ENCODE measurements at places on chromosomes 13 and 19. TPM values are rescaled to one million over a fixed set of nuclear protein-coding genes. Genes with fewer than 3 reads are reported as not detected.

DNA sequence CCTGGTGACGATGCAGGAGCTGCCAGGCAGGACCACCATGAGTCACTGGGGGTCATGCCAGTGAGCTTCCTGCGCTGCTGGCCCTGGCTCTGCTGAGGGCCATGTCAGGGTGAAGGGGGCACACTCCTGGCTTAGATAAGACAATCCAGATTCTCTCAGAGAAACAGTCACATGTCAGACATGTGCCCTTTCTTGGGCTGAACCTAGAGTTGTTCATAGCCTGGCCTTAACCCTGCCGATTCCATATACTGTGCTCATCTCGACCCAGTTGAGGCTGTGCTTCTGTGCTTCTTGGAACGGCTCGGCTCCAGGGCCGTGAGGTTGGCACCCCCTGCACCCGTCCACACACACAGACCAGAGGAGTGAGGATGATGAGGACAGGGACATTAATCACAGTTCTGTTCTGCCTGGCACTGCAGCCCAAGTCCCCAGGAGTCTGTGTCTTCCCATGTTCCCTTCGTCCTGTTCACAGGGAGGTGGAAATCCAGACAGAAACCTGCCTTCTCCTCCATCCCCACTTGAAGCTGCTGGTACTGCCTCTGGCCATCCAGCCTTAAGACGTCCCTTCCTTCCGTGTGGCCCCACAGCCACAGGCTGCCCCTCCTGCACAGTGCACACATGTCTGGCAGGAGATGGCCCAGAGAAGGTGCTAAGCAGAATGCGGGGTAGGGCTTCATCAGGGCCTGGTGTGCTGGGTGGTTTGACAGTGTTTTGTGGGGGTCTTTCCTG is 50.0 kb downstream of the LYL1 start:
- DNase-seq, result no peak

DNA sequence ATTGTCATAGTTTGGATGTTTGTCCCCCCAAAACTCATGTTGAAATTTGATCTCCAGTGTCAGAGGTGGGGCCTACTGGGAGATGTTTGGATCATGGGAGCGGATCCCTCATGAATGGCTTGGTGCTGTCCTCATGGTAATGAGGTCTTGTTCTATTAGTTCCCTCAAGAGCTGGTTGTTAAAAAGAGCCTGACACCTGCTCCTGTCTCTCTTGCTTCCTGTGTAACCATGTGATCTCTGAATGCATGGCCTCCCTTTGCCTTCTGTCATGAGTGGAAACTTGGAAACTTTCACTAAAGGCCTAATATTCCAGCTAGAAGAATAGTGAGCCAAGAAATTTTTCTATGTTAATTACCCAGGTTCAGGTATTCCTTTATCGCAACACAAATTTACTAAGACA is 311.4 kb upstream of the ATXN8OS start:
- DNase-seq, result no peak

- no peak for DNase-seq
Measured at GRCh38 chr13:87131611-87132010, 539.6 kb upstream of the SLITRK5 start.

GRCh38 chr13:110414283-110414682 is 107.2 kb downstream of the COL4A2 start:
- DNase-seq, result no peak

- no peak for DNase-seq
Measured at GRCh38 chr19:19538785-19539166, 711 bp downstream of the CILP2 start.

GRCh38 chr13:94548382-94548781 is 47.6 kb downstream of the TGDS start:
- no peak for DNase-seq

DNA sequence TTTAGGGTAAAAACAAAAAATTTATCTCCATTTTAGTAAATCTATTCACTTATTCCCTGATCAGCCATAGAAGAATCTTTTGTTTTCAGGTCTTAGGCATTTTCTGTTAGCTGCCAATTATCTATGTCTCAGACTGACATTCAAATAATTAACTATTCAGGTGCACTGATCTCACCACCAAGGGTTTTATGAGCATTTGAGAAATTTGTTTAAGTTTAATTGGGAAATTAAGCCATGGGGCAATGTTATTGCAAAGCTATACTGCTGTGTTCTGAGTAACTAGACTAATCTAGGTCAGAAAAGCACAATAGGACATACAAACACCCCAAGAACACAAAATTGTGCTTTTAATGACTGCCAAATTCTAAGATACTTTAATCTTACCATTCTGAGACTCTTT is 210.7 kb upstream of the EDNRB start:
- no peak for DNase-seq

DNA sequence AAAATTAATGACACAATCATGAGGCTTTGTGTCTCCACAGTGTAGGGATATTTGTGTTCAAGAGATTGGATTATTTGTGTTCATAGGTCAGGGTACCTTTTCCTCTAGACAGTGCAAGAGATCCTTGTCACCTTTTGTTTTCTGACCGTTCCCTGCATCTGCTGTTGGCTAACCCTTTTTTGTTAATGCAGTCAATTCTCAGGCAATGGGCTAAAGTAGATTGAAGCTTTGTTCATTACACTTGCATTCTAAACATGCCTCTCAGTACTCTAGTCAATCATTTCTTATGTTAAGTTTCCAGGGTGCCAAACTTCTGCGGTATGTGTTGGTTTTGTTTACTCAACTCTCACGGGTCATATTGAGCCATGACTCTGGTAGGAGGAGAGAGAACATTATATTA is 1.8 kb upstream of the MED4 start:
- no peak for DNase-seq

- no peak for DNase-seq
Measured at GRCh38 chr19:51361239-51361638, 4.9 kb downstream of the ETFB start.

DNA sequence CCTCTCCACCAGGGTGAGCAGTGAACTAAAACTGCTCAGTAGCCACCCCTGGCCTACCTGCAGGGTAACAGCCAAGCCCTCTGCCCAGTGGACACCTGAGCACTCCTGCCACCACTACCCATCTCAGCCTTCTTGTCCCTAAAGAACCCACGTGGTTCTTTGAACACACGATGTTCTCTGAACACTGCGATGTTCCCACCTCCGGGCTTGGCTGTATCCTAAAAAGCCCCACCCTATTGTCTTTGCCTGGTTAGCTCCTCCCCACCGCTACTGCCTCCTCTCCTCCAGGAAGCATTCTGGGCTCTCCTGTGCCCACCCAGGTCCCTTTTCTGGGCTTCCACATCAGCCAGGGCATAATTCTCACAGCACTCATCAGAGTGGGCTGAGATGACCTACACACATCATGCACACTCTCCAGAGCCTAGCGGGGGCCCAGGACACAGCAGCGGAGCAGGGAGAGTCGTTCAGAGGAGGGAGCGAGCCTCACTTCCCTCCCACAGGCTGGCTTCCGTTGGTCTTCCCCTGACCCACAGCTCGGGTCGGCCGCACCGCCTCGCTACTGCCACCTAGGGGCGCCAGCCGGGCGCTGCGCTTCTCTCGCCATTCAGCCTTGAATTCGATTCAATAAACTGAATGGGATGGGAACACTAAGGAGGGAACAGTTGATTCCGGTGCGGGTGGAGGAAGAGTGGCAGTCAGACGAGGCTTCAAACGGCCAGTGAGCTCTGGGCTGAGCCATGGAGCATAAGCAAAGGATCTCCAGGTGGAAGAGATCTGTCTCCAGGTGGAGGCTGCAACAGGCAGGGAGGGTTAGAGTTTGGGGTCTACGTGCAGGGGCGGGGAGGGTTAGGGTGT is 3.2 kb downstream of the ELAVL1 start:
- DNase-seq, result peak; percentile 74

DNA sequence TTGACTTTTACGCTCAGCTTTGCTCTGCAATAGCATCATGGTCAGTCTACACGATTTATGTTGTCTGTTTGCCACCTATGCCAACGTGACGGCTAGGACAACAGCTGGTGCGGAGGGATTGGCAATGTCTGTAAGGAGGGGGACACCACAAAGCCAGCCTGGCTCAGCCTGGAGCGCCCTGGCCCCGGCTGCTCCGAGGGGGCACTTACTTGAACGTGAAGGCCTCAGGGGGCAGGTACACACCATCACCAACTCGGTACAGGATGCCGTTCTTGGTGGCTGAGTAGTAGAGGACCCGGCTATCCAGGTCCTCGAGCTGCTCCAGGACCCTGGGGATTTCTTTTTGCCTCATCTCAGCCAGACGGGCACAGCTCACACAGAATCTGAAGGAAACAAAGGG is 26.4 kb upstream of the EIF3G start:
- no peak for DNase-seq

GRCh38 chr19:6232601-6233055 is 47.1 kb downstream of the MLLT1 start:
- DNase-seq, result no peak

DNA sequence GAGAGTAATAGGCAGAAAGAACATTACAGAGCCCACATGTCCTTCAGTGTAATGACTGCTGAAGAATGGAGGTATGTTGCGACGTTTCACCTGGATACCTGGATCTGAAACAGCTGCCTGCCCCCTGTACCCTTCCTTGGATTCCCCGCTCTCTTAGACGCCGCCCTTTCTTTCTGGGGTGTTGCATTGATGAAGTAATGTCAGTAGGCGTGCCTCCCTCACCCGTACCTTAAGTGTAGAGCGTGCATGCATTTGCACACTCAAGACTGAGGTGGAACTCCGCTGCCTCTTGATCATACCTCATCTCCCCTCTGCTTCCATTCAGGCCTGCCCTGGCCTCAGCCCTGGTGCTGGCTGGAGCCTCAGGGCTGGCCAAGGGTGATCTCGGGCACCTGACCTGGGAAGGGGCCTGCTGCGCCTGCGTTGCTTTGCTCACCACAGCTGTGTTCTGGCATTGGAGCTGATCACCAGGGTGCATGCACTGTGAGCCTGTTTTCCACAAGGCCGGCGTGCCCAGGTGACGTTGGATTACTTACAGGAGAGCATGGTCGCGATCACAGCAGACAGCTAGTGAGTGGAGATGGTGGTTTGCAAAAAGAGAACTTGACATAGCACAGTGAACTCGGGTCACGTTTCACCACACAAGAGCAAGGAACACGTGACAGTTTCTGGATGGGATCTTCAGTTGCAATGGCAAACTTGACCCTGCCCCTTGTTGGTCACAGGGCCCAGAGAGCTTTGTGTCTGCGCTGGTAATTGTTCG is 99.0 kb downstream of the ARHGEF7 start:
- DNase-seq, result no peak

DNA sequence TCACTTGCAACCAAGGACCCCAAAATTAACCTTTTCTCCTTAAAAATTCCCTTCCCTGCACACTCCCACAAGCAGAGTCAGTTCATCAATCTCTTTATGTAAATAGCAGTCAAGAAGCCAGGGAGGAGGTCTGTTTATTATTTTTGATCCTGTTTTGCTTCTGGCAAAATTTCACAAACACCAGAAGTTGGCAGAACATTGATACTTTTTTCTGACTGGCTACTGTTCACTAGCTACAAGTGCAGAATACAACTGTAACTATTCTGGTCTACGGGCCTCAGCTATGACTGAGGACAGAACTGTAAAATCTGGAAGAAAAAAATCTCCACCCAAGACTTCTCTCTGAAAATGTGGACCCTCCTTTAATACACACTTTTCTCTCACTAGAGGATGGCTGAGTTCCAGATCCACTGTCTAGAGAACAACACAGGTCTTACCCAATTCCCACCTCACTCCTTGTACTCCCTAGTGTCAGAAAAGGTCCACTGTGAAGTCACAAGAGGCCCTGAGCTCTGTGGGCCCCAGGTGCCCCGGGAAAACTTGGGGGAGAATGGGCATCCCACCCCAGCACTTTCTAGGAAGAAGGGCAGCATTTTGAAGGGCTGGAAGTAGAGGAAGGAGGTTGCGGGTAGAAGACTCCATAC is 14.5 kb downstream of the STARD13 start:
- no peak for DNase-seq

- DNase-seq, result no peak
Measured at GRCh38 chr19:40800997-40801377, 2.0 kb downstream of the EGLN2 start.

DNA sequence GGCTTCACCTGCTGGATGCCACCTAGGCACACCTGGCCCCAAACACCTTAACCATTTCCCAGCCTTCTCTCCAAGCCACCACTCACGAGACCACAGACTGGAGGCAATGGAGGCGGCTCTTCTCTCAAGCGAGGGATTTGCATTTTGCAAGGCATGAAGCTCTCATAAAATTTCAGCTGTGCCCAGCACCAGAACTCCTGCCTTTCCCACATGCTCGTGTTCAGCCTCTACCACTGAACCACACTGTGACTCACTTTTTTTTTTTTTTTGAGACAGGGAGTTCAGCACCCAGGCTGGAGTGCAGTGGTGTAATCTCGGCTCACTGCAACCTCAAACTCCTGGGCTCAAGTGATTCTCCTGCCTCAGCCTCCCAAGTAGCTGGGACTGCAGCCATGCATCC is 10.6 kb downstream of the NANOS3 start:
- DNase-seq, result no peak

- no peak for DNase-seq
Measured at GRCh38 chr19:33050110-33050509, 14.6 kb downstream of the RHPN2 start.

GRCh38 chr13:102878481-102878880 is 32.6 kb downstream of the ERCC5 start:
- no peak for DNase-seq

- DNase-seq, result no peak
Measured at GRCh38 chr19:17575871-17576757, 20.7 kb downstream of the COLGALT1 start.

DNA sequence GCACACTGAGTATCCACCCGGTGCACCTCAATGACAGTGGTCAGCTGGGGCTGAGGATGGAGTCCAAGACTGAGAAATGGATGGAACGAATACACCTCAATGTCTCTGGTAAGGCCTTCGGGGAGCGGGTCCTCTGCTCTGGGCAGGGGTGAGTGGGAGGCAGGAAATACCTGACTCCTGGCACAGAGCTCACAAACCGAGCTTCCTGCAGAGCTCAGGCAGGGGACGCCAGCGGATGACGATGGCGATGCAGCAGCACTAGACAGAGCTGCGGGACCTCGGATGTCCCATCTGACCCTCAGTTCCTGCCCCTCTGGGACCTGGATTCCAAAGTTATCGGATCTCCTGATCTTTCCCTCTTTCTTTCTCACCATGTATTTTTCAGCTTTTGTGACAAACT is 3.8 kb downstream of the CD22 start:
- peak; percentile 25 for DNase-seq

GAPDHS gene
- total RNA-seq, result not detected

PEG3 gene
- total RNA-seq, result not detected

HTR2A gene
- total RNA-seq, result not detected

FCGBP gene
- total RNA-seq, result 7.1 TPM

SPIB gene
- total RNA-seq, result 0.50 TPM

PSG7 gene
- not detected for total RNA-seq

DLEU7 gene
- not detected for total RNA-seq

ZNF43 gene
- 29.6 TPM for total RNA-seq

LILRA5 gene
- total RNA-seq, result not detected
